ENCODE measurements at places on chromosomes 16 and 17. TPM values are rescaled to one million over a fixed set of nuclear protein-coding genes. Genes with fewer than 3 reads are reported as not detected.

GRCh38 chr16:84537491-84538151 lies 33.2 kb upstream of the MEAK7 start:
- no peak overlapping the region for H3K4me3 ChIP-seq
- peaks cover 11% of the 10 kb centered on the region for H3K4me1 ChIP-seq
- H3K27me3 ChIP-seq, result no peaks in the 10 kb centered on the region
- DNase-seq, result no peak
- peak overlapping the region; percentile 36 for H3K27ac ChIP-seq

DNA sequence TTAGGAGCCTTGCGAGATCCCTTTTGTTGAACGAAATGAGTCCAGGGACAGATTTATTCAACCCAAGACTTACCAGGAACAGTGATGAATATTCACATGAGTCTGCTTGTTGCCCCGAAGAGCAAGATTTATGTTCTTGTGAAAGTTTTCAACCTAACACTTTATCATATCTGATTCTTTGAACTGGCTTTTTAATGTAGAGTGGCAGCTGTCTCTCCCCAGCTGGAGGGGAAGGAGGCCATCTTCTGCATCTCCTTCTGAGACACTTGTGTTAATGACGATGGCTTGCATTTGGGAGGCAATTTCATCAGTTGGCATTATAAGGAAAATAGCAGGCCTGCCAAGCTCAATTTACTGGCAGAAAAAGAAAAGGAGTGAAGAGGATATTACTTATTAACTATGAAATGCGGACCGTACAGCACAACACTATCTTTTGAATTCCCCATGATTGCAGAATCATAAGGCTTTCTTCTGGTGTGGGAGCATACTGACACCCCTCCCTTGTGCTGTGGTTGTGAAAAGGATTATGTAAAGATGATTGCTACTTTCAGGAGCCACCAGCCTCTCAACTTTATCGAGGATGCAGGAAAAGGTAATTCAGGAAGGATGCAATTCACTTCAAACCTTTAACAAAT lies 35.7 kb downstream of the SMARCE1 start:
- H3K36me3 ChIP-seq, result no peaks in the 10 kb centered on the region
- no peak overlapping the region for H3K4me3 ChIP-seq
- peaks cover 6% of the 10 kb centered on the region for H3K4me1 ChIP-seq
- H3K27me3 ChIP-seq, result no peaks in the 10 kb centered on the region
- no peak overlapping the region for H3K27ac ChIP-seq

GRCh38 chr16:85069171-85069570 lies 41.6 kb downstream of the KIAA0513 start:
- peaks cover 4% of the 10 kb centered on the region for H3K4me1 ChIP-seq
- no peak overlapping the region for H3K27ac ChIP-seq
- H3K4me3 ChIP-seq, result no peak overlapping the region
- no peaks in the 10 kb centered on the region for H3K27me3 ChIP-seq

DNA sequence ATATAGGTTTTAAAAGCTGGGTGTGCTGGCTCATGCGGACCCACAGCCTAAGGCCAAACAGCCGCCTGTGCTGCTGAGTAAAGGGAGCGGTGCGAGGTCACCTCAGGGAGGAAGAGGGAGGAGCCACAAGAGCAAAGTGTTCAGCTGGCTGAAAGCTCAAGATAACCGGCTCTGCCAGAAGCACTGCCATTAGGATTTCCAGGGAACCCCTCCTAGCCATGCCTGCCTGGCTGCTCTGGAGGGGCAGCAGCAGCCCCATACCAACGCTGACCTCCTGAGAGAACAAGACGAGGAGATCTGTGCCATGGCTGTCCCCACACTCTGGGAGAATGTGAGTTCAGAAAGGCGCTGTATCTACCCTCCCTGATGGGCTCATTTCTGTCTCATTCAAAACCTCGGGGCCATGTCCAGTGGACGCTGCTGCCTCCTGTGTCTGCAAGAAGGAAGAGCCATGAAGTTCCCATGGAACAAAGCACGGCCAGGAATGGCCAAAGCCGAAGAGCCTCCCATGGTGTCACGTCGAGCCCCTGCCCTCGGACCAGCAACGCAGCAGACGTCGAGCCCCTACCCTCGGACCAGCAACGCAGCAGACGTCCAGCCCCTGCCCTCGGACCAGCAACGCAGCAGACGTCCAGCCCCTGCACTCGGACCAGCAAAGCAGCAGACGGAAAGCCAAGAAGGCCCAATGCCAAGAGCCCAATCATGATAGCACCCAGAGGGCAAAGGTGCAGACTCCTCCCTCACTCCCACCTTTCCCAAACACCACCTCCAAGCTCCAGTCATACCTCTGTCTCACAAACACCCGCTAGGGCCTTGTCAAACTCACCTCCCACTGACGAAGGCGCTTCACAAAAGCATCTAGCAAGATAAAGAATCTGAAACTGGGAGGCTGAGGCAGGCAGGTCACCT lies 107.0 kb downstream of the ANKRD11 start:
- no peak overlapping the region for H3K4me3 ChIP-seq
- peaks cover 34% of the 10 kb centered on the region for H3K4me1 ChIP-seq
- H3K27ac ChIP-seq, result no peak overlapping the region
- H3K36me3 ChIP-seq, result no peaks in the 10 kb centered on the region
- DNase-seq, result peak; percentile 74

- H3K27me3 ChIP-seq, result peaks cover 14% of the 10 kb centered on the region
- no peak overlapping the region for H3K4me3 ChIP-seq
- H3K27ac ChIP-seq, result no peak overlapping the region
- no peaks in the 10 kb centered on the region for H3K36me3 ChIP-seq
- H3K4me1 ChIP-seq, result peaks cover 11% of the 10 kb centered on the region
Measured at GRCh38 chr16:75491876-75492275, 3.4 kb downstream of the CHST6 start.

GRCh38 chr17:46061435-46061834 lies 62.4 kb downstream of the STH start:
- H3K4me1 ChIP-seq, result peaks cover 3% of the 10 kb centered on the region
- H3K36me3 ChIP-seq, result peaks cover 36% of the 10 kb centered on the region
- H3K27me3 ChIP-seq, result no peaks in the 10 kb centered on the region
- no peak overlapping the region for H3K4me3 ChIP-seq
- DNase-seq, result no peak

DNA sequence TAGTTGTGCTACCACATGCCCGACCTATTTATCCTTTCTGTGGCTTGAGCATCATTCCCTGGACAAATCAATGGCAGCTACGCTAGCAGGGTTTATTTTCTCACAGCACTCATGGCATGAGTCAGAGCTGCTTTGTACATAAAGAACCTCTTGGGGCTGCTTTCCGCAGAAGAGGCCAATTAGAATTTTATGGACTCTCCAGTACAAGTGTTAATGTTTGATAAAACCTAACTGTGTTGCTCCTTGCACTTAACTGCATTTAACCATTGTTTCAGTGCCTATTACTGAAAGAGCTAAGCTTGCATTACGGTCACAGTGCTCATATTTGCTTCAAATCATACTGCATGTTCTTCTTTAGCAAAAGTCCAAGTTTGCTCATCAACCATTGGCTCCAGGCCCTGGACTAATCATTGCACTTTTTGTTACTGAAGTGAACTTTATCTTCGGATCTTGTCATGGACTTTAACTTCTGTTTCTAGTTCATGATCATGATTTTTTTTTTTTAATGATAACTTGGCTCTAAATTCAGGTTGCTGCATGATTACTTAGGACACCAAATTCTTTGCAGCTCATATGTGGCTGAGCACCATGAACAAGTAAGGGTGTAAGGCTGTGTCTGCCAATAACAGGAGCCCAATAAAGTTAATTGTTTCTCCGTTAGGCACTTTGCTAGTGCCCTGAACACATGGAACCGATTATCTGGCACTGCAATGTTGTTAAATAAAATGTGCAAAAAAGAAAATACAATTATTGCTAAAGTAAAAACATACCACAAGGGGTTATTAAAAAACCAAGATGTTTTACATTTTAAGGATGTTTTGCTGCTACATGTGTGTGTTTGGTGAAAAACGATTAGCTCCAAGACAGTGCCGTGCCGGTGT lies 492.2 kb downstream of the KCNJ2 start:
- no peak overlapping the region for H3K4me3 ChIP-seq
- H3K36me3 ChIP-seq, result no peaks in the 10 kb centered on the region
- no peaks in the 10 kb centered on the region for H3K4me1 ChIP-seq
- H3K27ac ChIP-seq, result no peak overlapping the region
- no peaks in the 10 kb centered on the region for H3K27me3 ChIP-seq

GRCh38 chr17:76382803-76383545 lies 1.4 kb upstream of the SPHK1 start:
- no peaks in the 10 kb centered on the region for H3K36me3 ChIP-seq
- H3K27me3 ChIP-seq, result no peaks in the 10 kb centered on the region
- peaks cover 33% of the 10 kb centered on the region for H3K4me1 ChIP-seq
- peak; percentile 82 for DNase-seq

DNA sequence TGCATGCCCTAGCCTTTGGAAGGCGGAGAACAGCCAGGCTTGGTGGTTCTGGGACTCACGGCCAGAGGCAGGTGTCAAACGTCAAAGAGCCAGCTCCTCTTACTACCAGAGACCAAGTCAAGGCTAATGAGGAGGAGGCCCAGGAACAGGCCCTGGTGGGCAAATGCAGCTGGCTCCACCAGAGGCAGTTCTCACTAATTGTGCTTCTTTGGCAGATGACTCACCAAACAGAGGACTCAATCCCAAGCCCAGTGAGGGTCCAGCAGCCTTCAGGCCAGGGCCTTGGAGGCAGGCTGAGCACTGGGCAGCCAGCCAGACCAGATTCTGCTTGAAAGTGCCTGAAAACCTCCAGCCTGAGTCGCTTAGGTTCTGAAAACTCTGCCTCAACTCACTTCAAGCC lies 336.5 kb upstream of the CDH5 start:
- no peaks in the 10 kb centered on the region for H3K36me3 ChIP-seq
- no peak for DNase-seq
- no peaks in the 10 kb centered on the region for H3K4me1 ChIP-seq
- H3K27me3 ChIP-seq, result no peaks in the 10 kb centered on the region

- H3K4me3 ChIP-seq, result no peak overlapping the region
- peak; percentile 61 for DNase-seq
- peak overlapping the region; percentile 48 for H3K27ac ChIP-seq
- H3K4me1 ChIP-seq, result peaks cover 36% of the 10 kb centered on the region
- H3K27me3 ChIP-seq, result no peaks in the 10 kb centered on the region
Measured at GRCh38 chr16:67547423-67548264, 14.7 kb upstream of the CTCF start.

DNA sequence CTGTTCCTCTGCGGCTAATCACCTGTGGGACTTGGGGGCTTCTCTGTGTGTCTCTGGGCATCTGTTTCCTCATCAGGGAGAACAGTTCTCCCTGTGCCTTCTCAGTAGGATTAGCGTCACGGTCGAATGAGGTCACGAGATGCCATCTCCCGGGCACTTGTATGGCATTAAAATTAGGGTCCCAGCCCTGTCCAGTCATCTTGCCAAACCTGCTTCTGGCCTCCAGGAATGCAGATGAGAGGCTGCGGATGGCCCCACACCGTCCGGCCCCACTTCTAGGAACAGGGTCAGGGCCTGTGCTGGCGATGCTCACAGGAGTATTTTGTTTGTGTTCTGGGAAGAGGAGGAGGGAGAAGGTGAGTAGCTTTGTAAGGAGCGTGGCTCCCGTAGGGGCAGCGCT lies 58.5 kb downstream of the OR1D5 start:
- DNase-seq, result no peak
- H3K27ac ChIP-seq, result peak overlapping the region; percentile 74
- peak overlapping the region; percentile 27 for H3K4me3 ChIP-seq
- no peaks in the 10 kb centered on the region for H3K36me3 ChIP-seq
- H3K27me3 ChIP-seq, result no peaks in the 10 kb centered on the region
- H3K4me1 ChIP-seq, result peaks cover 24% of the 10 kb centered on the region

DNA sequence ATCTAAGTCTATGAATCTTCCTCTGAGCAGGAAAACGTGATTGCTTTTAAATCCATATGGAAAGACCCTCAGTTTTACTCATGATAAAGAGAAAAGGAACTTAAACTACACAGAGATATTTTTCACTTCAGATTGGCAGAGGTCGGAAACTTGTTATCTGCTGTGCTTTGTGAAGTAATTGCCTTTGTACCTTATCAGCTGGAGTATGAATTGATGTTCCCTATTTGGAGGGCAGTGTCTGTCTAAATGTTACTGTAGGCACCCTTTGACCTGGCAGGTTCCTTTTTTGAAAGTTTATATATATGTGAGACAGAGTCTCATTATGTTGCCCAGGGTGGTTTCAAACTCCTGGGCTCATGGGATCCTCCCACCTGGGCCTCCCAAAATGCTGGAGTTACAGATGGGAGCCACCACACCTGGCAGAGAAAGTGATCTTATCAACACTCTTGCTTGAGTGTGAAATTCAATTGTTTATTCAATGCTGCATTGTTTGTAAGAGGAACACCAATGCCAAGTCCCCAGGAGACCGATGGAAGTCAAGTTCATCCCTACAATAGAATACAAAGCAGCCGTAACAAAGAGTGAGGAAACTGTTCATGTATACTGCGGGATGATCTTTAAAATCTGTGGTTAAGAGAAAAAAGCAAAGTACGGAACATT lies 52.3 kb downstream of the ABCC1 start:
- H3K27ac ChIP-seq, result no peak overlapping the region
- peaks cover 28% of the 10 kb centered on the region for H3K4me1 ChIP-seq
- H3K27me3 ChIP-seq, result no peaks in the 10 kb centered on the region
- DNase-seq, result no peak

GRCh38 chr16:2005646-2006045 lies 4.0 kb downstream of the ZNF598 start:
- H3K4me1 ChIP-seq, result peaks cover 59% of the 10 kb centered on the region
- H3K27ac ChIP-seq, result no peak overlapping the region
- DNase-seq, result peak; percentile 74
- no peak overlapping the region for H3K4me3 ChIP-seq

- no peak overlapping the region for H3K4me3 ChIP-seq
- H3K27ac ChIP-seq, result no peak overlapping the region
- H3K4me1 ChIP-seq, result peaks cover 10% of the 10 kb centered on the region
- no peaks in the 10 kb centered on the region for H3K27me3 ChIP-seq
- no peaks in the 10 kb centered on the region for H3K36me3 ChIP-seq
Measured at GRCh38 chr16:56927471-56927870, 4.5 kb upstream of the HERPUD1 start.

- peaks cover 63% of the 10 kb centered on the region for H3K36me3 ChIP-seq
- DNase-seq, result no peak
- no peak overlapping the region for H3K27ac ChIP-seq
- no peak overlapping the region for H3K4me3 ChIP-seq
- H3K4me1 ChIP-seq, result peaks cover 3% of the 10 kb centered on the region
Measured at GRCh38 chr16:47499700-47500264, 38.7 kb downstream of the PHKB start.

PTX4 gene
- total RNA-seq, result not detected

SULT1A2 gene
- total RNA-seq, result 13.0 TPM

SSTR5 gene
- not detected for total RNA-seq

TNFRSF13B gene
- not detected for total RNA-seq

SPATA22 gene
- total RNA-seq, result 0.75 TPM

MAP3K3 gene
- total RNA-seq, result 57.5 TPM
